ENCODE measurements at places on chromosomes 12 and 14.

GRCh38 chr14:34251662-34252061 is 210.4 kb downstream of the SPTSSA start:
- no peak for DNase-seq

- no peak for DNase-seq
Measured at GRCh38 chr14:24055971-24056799, 4.4 kb downstream of the CARMIL3 start.

DNA sequence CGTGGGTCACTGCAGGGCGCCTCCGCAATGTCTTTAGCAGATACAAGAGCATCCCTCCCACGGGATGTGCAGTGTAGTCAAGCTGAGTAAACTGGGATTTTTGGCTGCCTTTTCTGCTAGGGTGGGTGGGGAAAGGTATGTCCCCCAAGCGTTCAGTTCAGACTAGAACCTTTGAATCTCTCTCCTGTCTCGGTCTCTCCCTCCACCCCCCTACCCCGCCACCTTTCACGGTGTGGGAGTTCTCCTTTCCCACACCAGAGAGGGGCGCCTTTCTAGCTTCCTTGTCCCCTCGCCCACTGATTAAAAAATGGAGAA is 525 bp upstream of the FAR2 start:
- DNase-seq = no peak

DNA sequence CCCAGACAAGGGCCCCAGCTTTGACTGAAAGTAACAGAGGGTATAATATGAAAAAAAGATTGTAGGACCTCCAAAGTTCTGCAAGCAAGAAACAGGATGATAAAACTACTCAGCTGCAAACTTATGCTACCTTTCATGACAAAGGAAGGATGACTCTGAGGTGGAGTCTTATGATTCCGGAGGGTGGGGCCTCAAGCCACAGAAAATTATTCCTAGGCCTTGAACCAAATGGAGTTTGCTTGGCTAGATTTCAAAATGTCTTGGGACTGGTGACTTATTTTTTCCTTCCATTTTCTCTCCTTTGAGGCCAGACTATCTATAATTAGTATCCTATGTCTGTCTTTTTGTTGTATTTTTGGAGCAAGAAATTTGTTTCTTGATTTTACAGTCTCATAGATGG is 336.4 kb downstream of the LRIG3 start:
- DNase-seq = no peak

DNA sequence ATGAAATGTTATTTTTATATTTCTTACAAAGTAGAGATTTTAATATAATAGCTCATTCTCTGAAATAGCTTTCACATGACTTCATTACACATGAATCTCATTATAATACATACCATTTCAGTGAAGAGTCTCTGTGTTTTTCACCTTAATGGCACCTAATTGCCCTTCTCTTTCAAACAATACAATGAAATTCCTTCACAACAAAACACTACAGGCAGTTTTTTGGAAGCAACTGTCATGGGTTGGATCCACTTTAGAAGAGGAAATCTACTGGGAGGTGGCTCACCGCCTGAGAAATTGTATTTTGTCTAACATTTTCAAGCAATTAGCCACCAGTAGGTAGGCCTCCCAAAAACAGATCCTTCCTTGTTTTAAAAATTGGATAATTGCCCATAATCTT is 40.3 kb upstream of the RGS6 start:
- no peak for DNase-seq

GRCh38 chr14:67557118-67557517 is 24.0 kb downstream of the PLEKHH1 start:
- DNase-seq = no peak

GRCh38 chr12:53186745-53187144 is 6.0 kb upstream of the CSAD start:
- DNase-seq = no peak

Measured in CD4-positive, alpha-beta T cell treated with Interleukin-17A for 4 hours (primary cell).